Activated gamma-delta T cell treated with anti-CD3 and anti-CD28 coated beads, Interleukin-2, amount 50 U/mL, for 16 hours (primary cell): ENCODE measurements at places on chromosomes 16 and 17.

DNA sequence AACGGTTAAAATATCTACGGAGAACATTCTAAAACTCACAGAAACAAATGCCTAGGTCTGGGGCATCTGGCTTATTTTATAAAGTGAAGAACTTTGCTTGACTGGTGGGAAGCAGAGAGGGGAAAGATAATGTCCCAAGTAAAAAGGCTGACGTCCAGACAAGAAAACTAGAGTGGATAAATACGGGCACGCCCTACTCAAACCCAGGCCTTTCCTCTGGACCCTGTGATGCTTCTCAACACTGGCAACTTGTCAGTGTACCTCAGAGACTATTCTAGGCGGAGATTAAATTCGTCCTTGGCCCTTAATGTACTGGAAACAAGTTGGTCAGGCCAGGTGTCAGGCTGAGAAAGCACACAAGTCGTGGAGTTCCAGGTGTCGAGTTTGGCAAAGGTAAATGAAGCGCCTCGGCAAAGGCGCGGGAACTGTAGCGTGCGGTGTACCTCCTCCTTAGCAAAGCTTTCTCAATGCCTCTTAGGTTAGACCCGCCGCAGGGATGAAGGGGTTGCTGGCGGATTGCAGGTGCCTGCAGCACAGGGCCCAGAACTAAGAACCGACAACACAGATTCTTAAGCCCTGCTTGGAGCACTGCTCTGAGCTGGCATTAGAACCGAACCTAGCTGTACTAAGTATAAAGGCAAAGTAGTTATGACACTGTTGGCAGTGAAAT is 668 bp upstream of the UNK start:
- no peak for DNase-seq

GRCh38 chr17:73064084-73064938 is 28.2 kb downstream of the SLC39A11 start:
- no peak for DNase-seq

- DNase-seq: no peak
Measured at GRCh38 chr16:25838724-25839186, 147.0 kb downstream of the HS3ST4 start.

DNA sequence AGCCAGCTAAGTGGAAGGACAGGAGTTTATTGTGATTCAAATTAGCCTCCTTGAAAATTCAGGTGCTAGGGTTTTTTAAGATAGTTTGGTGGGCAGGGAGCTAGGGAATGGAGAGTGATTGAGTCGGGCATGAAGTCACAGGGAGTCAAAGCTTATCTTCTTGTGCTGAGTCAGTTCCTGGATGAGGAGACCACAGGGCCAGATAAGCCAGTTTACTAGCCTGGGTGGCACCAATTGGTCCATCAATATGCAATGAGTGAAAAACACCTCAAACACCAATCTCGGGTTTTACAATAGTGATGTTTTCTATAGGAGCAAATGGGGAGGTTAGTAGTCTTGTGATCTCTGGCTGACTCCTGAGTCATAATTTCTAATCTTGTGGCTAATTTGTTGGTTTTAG is 165.1 kb downstream of the ABCC12 start:
- DNase-seq: no peak

- no peak for DNase-seq
Measured at GRCh38 chr17:2935632-2936031, 127.8 kb downstream of the OR1D5 start.

- DNase-seq: no peak
Measured at GRCh38 chr16:22270525-22270924, 26.7 kb upstream of the POLR3E start.

DNA sequence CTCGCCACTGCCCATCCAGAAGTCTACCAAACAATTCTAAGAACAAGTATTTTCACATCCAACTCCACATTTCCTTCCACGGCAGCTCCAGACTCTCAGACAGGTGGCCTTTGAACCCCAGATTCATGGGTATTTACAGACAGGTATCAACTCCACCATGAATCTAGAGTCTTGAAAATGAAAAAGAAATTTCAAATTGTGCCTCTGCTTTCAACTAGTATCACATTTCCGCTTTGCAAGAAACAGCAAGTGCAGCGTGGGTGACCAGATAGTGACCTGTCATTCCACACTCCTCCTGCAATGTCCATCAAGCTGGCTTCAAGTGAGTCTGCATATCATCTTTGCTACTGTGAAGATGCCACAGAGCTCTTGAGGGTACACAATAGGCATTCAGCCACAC is 232.4 kb upstream of the RPL38 start:
- no peak for DNase-seq

DNA sequence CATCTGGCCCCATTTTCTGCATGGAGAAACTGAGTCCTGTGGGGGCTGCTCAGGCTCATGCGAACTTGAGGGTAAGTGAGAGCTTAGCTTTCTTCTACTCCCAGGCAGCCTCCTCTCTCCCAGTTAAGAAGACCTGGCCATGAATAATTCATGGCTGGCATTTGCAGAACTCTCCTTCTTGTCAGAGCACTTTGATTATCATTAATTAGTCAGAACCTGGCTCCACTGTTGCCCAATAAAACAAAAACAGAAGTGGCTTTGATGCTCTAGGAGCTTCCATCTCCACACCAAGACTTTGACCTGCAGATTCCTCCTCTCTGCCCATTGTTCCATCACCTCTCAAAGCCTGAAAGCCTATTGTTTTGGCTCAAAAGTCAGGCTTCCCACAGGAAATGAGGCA is 45.5 kb upstream of the CDH3 start:
- DNase-seq: no peak

GRCh38 chr17:73740370-73740769 is 96.1 kb upstream of the SDK2 start:
- DNase-seq: no peak

- DNase-seq: peak; percentile 43
Measured at GRCh38 chr16:56657555-56658326, at the start of gene MT1F. Gene MT1F (plus strand): TSS chr16:56657959. CDS start chr16:56658059, 100 bp downstream.

DNA sequence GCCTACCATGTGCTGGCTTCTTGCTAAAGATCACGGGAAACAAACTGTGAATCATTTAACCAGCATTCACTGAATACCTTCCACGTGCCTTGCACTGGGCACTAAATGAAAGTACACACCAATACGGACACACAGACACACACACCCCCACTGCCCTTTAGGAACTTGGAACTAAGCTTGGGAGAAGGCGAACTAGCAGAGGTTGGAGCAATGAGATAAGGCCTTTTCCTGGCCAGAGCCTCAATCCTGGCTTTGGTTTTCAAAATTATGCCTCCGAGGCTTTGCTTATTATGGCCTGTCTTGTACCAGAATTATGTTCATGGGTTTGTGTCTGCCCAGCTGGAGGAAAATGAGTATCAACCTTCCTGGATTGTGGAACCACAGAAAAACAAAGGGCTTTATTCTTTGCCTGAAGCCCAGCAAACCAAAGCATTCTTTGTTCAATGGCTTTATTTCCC is 32.3 kb downstream of the CPPED1 start:
- no peak for DNase-seq

GRCh38 chr17:38851434-38851833 is 2.1 kb downstream of the RPL23 start:
- no peak for DNase-seq

- DNase-seq: no peak
Measured at GRCh38 chr16:11308493-11309283, 27.6 kb upstream of the PRM1 start.
